ENCODE measurements at places on chromosomes 16 and 17. TPM values are rescaled to one million over a fixed set of nuclear protein-coding genes. Genes with fewer than 3 reads are reported as not detected.

- no peak for DNase-seq
Measured at GRCh38 chr16:66028510-66029216, 337.8 kb upstream of the CDH5 start.

The PRAC1 gene
- polyA plus RNA-seq: not detected

DNA sequence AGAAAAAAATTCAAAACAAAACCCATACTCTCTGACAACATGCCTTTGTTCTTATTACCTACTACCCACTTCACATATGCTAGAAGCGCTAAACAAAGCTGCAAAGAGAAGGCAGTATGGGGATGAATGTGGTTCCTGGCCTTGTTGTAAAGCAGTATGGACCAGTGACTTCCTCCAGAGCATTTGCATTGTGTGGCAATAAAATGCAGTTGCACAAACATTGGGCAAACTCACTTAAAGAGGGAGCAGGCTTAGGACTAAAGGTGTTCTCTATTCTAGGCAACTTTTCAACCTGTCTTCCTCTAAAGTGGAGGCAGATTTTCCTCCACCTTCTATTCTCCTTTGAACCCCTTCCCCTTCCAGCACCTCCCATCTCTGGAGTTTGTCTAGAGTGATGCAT, 17.1 kb downstream of the TMIGD1 start:
- no peak for DNase-seq

The RPH3AL gene
- 16.5 TPM for polyA plus RNA-seq

DNA sequence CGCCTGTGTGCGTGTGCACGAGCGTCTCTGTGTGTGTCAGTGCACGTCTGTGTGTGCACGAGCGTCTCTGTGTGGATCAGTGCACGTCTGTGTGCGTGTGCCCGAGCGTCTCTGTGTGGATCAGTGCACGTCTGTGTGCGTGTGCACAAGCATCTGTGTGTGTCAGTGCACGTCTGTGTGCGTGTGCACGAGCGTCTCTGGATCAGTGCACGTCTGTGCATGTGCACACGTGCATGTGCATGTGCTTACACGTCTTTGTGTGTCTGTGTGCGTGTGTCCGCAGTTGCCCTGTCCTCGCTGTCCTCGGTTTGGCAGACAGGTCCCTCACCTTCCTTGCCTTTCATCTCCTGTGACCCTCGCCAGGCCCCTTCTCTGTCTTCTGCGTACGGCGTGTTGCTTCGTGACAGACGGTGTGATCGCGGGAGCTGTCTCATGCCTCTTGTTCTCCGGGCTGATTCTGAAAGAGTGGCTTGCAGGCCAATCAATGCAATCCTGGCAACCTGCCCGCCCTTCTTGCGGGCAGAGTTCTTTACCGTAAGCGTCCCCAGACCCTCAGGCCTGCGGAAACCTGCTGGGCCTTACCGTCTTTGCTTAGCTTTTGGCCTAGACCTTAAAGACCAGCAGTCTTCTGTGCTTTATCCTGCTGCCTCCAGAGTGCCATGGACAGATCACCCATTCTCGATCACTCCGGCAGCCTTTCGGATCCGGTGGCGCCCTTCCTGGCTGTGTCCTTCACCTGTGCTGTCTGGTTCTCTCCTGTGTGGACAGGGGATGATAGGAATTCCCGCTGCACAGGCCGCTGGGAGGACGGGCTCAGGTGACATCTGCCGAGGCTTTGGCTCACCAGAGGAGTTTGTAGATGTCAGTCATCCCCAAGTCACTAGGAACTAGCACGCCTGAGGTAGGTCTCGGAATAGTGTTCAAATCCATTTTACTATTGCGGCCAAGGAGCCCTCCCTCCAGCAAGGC, 18.5 kb downstream of the MLYCD start:
- no peak for DNase-seq

The PRSS36 gene
- 1.2 TPM for polyA plus RNA-seq

- no peak for DNase-seq
Measured at GRCh38 chr16:85381738-85382592, 231.2 kb upstream of the GSE1 start.

The CYTH1 gene
- polyA plus RNA-seq: 21.1 TPM

The GNAO1 gene
- polyA plus RNA-seq: 5.0 TPM

Measured in right renal cortex interstitium (tissue), 3 donors.